ENCODE measurements at places on chromosomes 16 and 17. TPM values are rescaled to one million over a fixed set of nuclear protein-coding genes. Genes with fewer than 3 reads are reported as not detected.

Gene SEZ6L2
- not detected for total RNA-seq

- no peak overlapping the region for H3K27ac ChIP-seq
- H3K4me3 ChIP-seq: peak overlapping the region; percentile 76
- H3K36me3 ChIP-seq: no peaks in the 10 kb centered on the region
- H3K4me1 ChIP-seq: peaks cover 6% of the 10 kb centered on the region
- no peak for DNase-seq
- no peaks in the 10 kb centered on the region for H3K27me3 ChIP-seq
Observed at GRCh38 chr17:731644-732066, 741 bp upstream of the TLCD3A start.

DNA sequence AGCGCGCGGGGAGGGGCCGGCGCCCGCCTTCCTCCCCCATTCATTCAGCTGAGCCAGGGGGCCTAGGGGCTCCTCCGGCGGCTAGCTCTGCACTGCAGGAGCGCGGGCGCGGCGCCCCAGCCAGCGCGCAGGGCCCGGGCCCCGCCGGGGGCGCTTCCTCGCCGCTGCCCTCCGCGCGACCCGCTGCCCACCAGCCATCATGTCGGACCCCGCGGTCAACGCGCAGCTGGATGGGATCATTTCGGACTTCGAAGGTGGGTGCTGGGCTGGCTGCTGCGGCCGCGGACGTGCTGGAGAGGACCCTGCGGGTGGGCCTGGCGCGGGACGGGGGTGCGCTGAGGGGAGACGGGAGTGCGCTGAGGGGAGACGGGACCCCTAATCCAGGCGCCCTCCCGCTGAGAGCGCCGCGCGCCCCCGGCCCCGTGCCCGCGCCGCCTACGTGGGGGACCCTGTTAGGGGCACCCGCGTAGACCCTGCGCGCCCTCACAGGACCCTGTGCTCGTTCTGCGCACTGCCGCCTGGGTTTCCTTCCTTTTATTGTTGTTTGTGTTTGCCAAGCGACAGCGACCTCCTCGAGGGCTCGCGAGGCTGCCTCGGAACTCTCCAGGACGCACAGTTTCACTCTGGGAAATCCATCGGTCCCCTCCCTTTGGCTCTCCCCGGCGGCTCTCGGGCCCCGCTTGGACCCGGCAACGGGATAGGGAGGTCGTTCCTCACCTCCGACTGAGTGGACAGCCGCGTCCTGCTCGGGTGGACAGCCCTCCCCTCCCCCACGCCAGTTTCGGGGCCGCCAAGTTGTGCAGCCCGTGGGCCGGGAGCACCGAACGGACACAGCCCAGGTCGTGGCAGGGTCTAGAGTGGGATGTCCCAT lies 232.8 kb downstream of the SEC14L1 start:
- peak overlapping the region; percentile 83 for H3K27ac ChIP-seq
- no peaks in the 10 kb centered on the region for H3K27me3 ChIP-seq
- peaks cover 46% of the 10 kb centered on the region for H3K4me1 ChIP-seq
- peak; percentile 31 for DNase-seq

GRCh38 chr17:61822326-61823285 lies 40.7 kb downstream of the BRIP1 start:
- no peaks in the 10 kb centered on the region for H3K36me3 ChIP-seq
- no peak overlapping the region for H3K4me3 ChIP-seq
- DNase-seq: no peak
- no peak overlapping the region for H3K27ac ChIP-seq
- H3K4me1 ChIP-seq: peaks cover 5% of the 10 kb centered on the region
- H3K27me3 ChIP-seq: no peaks in the 10 kb centered on the region

Gene RILP
- 9.7 TPM for total RNA-seq

GRCh38 chr17:17579691-17580090 lies 11.8 kb downstream of the PEMT start:
- no peaks in the 10 kb centered on the region for H3K27me3 ChIP-seq
- DNase-seq: no peak
- H3K4me3 ChIP-seq: no peak overlapping the region
- no peak overlapping the region for H3K27ac ChIP-seq
- no peaks in the 10 kb centered on the region for H3K4me1 ChIP-seq

Gene TLCD2
- total RNA-seq: 0.04 TPM

- H3K27me3 ChIP-seq: no peaks in the 10 kb centered on the region
- H3K4me1 ChIP-seq: peaks cover 58% of the 10 kb centered on the region
- peaks cover 26% of the 10 kb centered on the region for H3K36me3 ChIP-seq
- peak overlapping the region; percentile 98 for H3K27ac ChIP-seq
Observed at GRCh38 chr16:21952040-21952792, 945 bp upstream of the UQCRC2 start.

DNA sequence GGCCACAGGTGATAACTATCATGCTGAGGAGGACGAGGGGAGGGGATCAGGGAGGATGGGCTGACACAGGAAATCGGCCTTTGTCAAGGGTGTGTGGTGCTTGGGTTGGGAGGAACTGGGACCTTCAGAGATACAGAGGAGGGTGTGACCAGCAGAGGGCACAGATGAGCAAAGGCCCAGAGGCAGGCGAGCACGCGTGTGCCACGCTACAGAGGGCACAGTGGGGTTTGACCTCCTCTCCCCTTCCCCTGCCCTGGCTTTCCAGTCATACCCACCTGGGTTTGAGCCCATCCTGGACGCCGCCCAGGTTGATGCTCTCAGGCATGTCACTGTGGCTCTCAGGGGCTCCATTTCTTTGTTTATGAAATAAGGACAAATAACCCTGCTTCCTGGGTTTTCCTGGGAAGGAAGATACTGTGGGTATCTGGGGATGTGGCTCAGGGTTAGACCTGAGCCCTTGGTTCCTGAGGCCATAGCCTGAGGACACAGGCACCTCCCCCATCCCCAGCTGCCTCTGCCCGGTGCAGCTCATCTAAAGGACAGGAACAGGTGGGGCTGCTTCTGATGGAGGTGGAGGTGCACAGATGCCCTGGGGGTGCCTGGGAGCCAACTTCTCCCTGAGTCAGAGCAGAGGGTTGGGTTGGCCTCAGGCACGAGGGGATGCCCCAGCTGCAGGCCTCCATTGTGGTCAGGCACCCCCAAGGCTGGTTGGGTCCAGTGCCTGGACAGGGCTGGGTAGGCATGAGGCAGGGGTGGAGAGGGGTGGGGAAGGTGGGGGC lies 51.8 kb downstream of the BEAN1 start:
- H3K36me3 ChIP-seq: no peaks in the 10 kb centered on the region
- peak; percentile 63 for DNase-seq
- H3K27me3 ChIP-seq: peaks cover 7% of the 10 kb centered on the region
- peaks cover 27% of the 10 kb centered on the region for H3K4me1 ChIP-seq
- H3K27ac ChIP-seq: no peak overlapping the region

DNA sequence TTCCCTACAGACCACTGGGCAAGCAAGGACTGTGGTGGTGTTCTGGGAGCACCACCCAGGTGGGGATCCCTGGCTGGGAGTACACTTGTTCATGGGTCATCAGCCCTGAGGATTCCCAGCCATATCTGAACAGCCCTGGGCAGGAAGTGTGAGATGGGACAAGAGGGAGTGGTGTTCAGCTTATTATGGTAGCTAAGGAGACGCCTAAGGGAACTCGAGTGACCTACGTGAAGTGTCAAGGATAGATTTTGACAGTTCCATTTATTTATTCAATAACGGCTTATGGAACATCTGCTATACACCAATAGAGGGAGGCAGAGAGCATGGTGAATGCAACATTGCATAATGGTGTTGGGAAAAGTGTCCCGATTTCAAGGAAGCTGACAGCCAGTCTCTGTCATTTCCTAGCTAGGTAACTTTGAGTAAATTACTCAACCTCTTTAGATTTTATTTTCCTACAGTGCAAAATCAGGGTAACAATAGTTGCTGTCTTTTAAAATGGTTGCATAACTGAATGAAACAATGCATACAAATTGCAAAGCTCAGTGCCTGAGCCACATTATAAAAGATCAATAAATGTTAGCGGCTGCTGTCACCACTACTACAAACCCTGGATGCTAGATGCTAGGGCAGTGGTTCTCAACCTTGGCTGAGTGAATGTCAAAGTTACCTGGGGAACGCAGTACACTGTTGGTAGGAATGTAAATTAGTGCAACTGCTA lies 534.1 kb downstream of the GRIN2A start:
- peaks cover 16% of the 10 kb centered on the region for H3K27me3 ChIP-seq
- H3K36me3 ChIP-seq: no peaks in the 10 kb centered on the region
- H3K4me1 ChIP-seq: no peaks in the 10 kb centered on the region
- H3K4me3 ChIP-seq: no peak overlapping the region
- no peak overlapping the region for H3K27ac ChIP-seq

Gene CYLD
- total RNA-seq: 116 TPM

- H3K27me3 ChIP-seq: no peaks in the 10 kb centered on the region
- no peak for DNase-seq
- no peak overlapping the region for H3K4me3 ChIP-seq
- H3K27ac ChIP-seq: no peak overlapping the region
Observed at GRCh38 chr16:15980329-15980728, 30.9 kb downstream of the ABCC1 start.

GRCh38 chr16:75305364-75306098 lies 54.1 kb upstream of the BCAR1 start:
- DNase-seq: no peak
- H3K27ac ChIP-seq: no peak overlapping the region
- H3K36me3 ChIP-seq: peaks cover 47% of the 10 kb centered on the region
- H3K27me3 ChIP-seq: peaks cover 2% of the 10 kb centered on the region

DNA sequence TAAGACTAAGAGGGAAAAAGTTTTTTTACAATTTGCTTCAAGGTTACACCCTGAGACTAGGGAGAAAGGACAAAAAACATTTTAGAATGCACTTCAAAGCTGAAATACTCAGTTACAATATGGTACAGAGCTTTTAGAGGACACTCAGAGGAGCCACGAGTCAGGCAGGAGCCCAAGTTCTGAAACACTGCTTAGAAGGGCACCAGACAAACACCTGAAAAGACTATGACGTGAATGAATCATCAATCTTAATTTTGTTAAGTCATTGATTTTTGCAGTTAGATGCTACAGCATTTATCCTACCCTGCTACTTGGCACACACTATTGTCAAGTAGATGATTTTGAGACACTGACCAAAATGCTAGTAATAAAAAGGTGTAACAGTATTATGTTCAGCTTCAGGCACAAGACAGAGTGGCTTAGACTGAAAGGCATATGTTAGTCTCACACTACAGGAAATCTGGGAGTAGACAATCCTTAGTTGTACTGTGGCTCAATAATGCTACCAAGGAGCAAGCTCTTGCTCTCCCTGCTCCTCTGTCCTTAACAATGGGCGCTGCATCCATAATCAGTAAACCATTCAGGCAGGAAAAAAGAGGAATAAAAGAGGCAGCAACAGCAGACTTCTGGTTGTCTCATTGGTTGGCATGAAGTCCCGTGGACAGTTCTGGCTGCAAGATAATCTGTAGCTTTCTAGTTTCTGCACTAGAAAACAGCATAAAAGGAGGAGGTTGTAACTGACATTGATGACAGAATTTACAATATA lies 151.8 kb downstream of the ABCA8 start:
- H3K36me3 ChIP-seq: no peaks in the 10 kb centered on the region
- DNase-seq: no peak
- no peak overlapping the region for H3K4me3 ChIP-seq
- no peaks in the 10 kb centered on the region for H3K4me1 ChIP-seq
- peaks cover 3% of the 10 kb centered on the region for H3K27me3 ChIP-seq

GRCh38 chr16:10828851-10829366 lies 10.3 kb upstream of the TVP23A start:
- H3K27ac ChIP-seq: peak overlapping the region; percentile 0
- peaks cover 50% of the 10 kb centered on the region for H3K4me1 ChIP-seq
- H3K27me3 ChIP-seq: no peaks in the 10 kb centered on the region
- no peaks in the 10 kb centered on the region for H3K36me3 ChIP-seq
- DNase-seq: no peak

- no peak overlapping the region for H3K27ac ChIP-seq
- DNase-seq: no peak
- no peaks in the 10 kb centered on the region for H3K36me3 ChIP-seq
- H3K27me3 ChIP-seq: no peaks in the 10 kb centered on the region
- no peak overlapping the region for H3K4me3 ChIP-seq
Observed at GRCh38 chr17:11564589-11565380, 33.5 kb upstream of the DNAH9 start.

- no peak overlapping the region for H3K27ac ChIP-seq
- H3K4me1 ChIP-seq: no peaks in the 10 kb centered on the region
- no peak overlapping the region for H3K4me3 ChIP-seq
- DNase-seq: no peak
Observed at GRCh38 chr17:35129154-35129972, 7.9 kb downstream of the FNDC8 start.

Gene CCL4L2
- total RNA-seq: 18.7 TPM

DNA sequence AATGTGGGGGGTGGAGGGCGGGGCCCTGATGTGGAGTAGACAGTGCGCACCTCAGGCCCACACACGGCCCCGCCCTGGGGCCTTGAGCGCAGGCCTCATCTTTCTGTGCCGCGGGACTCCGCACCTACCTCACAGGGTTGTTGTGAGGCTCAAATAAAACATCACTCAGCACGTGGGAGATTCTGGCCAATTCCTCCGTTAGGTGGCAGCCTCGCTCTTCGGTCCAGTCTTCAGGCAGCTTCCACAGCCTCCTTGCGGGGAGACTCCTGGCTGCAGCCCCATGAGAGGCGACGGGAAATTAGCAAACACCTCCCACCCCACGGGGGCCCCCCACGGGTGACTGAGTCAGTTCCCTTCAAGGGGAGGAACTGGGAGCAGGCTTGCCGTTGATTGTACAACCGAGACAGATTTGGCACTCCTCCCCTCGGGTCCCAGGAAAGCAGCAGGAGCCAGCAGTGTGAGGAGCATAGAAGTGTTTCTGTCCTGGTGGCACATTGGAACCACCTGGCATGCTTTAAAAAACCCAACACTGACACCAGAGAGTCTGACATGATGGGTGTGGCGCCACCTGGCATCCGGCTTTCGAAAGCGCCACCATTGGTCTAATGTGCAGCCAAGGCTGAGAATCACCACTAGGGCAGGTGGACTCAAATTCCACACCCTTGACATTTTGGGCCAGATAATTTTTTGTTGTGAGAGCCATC lies 7.6 kb downstream of the MRM1 start:
- H3K27ac ChIP-seq: no peak overlapping the region
- peaks cover 31% of the 10 kb centered on the region for H3K4me1 ChIP-seq
- no peak overlapping the region for H3K4me3 ChIP-seq

Measured in activated B cell treated with CpG ODN at 0.5 μM for 24 hours (primary cell).